ENCODE measurements at places on chromosomes 11 and 22.

DNA sequence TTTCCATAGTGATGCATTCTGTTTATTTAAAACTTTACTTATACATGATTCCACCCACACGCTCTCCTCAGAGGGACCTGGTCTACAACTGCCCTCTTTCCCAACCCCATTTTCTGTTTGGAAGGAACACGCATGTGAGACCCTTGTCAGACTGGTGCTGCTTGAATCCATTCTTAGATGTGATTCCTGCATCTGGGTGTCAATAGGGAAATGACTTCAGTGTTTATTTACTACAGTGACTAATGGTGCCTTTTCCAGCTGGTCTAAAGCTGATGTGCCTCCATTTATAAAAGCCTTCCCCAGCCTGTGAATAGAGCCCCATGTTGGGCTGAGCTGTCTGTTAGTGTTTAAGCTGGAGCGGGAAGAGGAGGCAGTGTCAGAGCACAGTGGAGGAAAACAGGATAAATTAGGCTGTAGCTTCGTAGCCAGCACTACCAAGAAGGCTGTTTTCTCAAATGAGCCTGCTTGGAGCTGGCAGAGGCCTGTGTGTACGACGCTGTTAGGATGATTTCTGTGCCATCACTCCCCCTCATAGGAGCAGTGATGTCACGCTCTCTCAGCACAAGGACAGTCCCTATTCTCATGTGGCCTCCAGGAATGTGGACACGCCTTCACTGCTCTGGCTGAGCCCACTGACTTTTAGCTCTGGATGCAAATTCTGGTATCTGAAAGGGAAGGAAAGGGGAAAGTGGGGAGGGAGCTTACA is 18.9 kb upstream of the C11orf96 start:
- no peak for DNase-seq

GRCh38 chr11:109426442-109427240 is 4.7 kb downstream of the C11orf87 start:
- DNase-seq: no peak

DNA sequence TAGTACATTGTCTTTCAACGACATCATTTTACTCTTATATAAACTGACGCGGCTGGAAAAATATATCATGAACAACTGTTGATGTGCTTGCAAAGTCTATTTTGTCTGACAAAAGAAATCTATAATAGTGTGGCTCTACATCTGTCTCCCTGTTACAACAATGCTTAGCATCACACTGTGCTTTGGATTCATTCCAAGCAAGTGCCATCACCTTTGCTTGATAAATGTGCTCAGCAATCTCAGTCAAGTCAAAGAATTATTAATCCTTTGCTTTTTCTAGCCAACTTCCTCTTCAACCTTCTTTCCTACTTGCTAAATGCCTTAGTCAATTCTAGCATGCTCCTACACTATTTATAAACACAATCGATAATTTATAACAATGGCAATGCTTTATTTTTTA is 140.5 kb downstream of the FCHSD2 start:
- no peak for DNase-seq

- peak; percentile 78 for DNase-seq
Observed at GRCh38 chr22:31346255-31346732, at the start of gene PATZ1. Gene PATZ1, minus strand, starts transcription at chr22:31346346. Its CDS starts 744 bp downstream, at chr22:31345602.

GRCh38 chr22:35064664-35065063 is 1.3 kb upstream of the ISX start:
- no peak for DNase-seq

GRCh38 chr11:3227568-3228444 is 4.4 kb downstream of the MRGPRE start:
- no peak for DNase-seq
